ENCODE measurements at places on chromosomes 3 and 15.

- no peak for DNase-seq
These were observed 943.6 kb downstream of the DIPK2A start for GRCh38 chr3:144915202-144915601.

GRCh38 chr15:37125143-37125542 is 24.8 kb upstream of the MEIS2 start:
- no peak for DNase-seq

- DNase-seq: peak; percentile 84
These were observed 12.4 kb upstream of the RAB11A start for GRCh38 chr15:65856821-65857455.

- DNase-seq: no peak
These were observed 1.9 kb upstream of the ACTL6A start for GRCh38 chr3:179560791-179561190.

- DNase-seq: no peak
These were observed 1.4 kb downstream of the CHL1 start for GRCh38 chr3:197828-198491.

GRCh38 chr15:51876169-51876568 is 46.7 kb downstream of the TMOD3 start:
- no peak for DNase-seq

GRCh38 chr15:60392601-60392985 is 5.2 kb downstream of the ANXA2 start:
- DNase-seq: peak; percentile 58

- DNase-seq: no peak
These were observed 54.7 kb downstream of the ST8SIA2 start for GRCh38 chr15:92448370-92448769.

DNA sequence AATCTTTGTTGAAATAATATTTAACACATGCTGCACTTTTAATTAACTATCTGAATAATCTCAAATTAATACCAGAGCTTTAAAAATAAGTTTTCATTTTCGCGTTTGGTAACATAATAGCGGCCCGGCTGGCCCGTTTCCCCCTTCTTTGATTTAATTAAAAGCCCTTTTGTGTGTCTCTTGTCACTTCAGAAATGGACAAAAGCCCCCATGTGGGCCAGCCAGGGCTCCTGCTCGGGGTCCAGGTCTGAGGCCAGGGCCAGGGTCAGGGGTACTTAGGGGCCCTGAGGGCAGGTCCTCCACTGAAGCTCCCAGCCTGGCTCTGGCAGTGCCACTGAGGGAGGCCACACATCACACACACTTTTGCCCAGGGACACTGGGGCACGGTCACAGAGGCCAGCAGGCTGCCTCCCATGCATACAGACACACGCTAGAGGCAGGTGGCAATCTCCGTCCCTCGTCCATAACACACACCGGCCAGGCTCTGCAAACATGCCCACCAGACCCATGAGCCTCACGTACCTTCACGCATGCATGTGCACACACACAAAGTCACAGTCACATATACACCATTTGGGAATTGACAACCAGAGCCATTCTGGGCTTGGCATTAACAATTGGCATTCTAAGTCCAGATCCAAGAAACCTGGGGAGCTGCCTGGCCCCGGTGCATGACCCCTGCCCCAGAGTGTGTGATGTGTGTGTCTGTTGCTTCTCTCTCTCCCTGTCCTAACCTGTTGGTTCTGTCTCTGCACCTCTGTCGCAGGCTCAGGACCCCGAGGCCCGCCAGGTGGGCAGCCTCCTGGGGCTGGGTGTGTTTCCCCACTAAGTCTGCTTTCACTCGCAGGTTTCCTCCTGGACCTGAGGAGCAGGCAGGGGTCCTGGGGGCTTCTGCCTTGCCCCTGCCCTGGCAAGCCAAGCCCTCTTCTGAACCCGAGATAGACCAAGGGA is 38.5 kb downstream of the DNAJB8 start:
- no peak for DNase-seq

GRCh38 chr15:77034695-77035489 is 36.0 kb downstream of the TSPAN3 start:
- DNase-seq: peak; percentile 26

- no peak for DNase-seq
These were observed 972.8 kb downstream of the PLOD2 start for GRCh38 chr3:145188079-145188770.

DNA sequence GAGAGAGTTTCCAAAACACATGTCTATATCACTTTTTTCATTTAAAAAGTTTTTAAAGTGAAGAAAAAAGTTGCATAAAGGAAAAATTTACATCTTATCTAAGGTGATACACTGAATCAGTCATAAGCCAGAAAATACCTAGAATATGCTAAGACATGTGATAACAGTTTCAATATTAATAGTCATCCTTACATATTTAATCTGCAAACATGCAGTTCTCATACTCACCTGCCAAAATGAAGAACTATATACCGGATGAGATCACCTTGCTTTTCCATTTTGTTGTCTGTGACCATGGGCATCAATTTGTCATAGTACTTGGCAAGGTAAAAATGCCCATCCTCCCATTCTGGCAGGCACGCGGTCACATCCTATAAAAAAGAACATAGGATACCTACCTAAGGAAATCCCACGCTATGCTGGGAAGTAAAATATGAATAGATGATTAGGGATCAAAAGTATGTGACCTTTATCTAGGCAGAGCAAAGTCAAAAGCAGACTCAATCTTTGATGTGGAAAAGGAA is 37.1 kb upstream of the XRN1 start:
- no peak for DNase-seq

GRCh38 chr15:90790057-90790456 is 72.9 kb downstream of the BLM start:
- DNase-seq: no peak

DNA sequence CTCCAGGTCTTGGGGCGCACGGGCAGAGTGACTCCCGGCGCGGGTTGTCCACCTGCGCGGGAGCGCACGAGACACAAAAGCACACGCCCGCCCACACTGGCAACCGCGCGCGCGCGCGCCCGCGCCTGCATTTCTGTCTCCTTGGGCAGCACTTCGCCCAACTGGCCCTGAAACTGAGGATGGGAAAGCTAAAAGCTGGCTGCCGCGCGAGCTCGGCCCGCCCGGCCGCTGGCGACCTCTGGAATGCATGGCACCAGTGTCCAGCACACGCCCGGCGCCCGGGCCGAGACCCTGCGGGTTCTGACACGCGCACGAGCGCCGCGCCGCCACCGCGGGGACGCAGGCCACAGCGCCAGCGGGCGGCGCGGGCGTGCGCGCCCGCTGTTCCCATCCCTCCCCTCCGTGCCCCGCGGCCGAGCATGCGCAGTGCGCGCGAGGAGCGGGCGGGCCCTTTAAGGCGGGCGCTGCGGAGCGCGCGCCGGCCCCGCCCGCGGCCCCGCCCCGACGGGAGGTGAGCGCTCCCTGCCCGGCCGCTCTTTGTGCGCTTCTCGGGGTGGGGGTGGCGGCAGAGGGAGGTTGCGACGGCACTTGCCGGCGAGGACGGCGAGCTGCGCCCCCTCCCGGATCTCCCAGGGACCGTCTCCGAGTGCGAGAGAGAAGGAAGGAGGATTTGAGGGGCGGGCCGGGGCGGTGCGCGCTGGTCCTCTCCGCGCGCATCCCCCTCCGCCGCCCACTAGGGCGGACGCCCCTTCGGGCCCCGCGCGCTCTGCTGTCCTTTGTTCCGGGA is 1.0 kb upstream of the MEX3B start:
- peak; percentile 89 for DNase-seq

GRCh38 chr3:44419923-44420650 is 57.4 kb downstream of the ZNF445 start:
- DNase-seq: no peak

- DNase-seq: no peak
These were observed 19.5 kb upstream of the EID1 start for GRCh38 chr15:48858401-48858800.

GRCh38 chr15:90877315-90877714 is 7.0 kb upstream of the FES start:
- no peak for DNase-seq

DNA sequence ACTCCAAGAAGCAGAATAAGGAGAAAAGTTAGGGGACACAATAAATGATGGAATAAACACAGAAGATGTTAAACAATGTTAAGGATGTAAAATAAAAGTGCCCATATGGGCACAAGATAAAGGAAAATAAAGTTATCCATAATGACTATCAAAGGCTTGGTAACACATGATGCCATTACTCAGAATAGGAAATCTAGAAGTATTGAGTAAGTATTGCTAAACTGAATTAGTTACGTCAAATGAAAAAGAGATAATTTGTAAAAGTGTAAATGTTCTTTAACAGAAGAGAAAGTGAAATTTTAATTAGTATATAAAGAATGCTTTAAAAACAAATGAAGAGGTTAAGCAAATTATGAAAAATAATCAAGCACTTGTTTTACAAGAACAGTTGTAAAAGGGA is 6.7 kb downstream of the COPS2 start:
- DNase-seq: no peak

GRCh38 chr3:151395806-151396205 is 11.3 kb upstream of the P2RY12 start:
- no peak for DNase-seq

DNA sequence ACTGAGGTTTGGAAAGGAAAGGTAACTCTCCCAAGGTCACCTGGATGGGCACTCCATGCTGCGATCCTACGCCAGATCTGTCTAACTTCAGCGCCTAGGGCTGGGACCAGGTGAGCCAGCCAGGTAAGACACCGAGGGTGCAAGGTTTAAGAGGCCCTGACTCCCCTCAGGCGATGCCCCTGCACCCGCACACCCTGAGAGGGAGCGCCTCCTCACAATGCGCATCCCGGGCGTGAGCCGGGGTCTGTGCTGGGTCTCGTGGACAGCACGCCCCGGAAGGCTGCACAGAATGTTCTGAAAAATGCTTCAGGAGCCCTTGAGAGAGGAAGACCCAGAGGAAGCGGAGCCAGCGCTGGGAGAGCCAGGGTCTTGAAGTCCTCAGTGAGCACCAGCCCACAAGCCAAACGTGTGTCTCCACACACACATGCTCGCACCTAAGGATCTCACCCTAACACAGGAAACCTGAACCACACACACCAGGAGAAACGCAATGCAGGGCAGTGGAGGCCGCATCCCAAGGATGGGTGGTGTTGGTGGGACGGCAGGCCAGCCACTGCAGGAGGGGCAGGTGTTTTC is 142.0 kb downstream of the ADAMTS17 start:
- DNase-seq: no peak

- DNase-seq: no peak
These were observed 21.2 kb downstream of the ADAMTS7 start for GRCh38 chr15:78790027-78790426.

DNA sequence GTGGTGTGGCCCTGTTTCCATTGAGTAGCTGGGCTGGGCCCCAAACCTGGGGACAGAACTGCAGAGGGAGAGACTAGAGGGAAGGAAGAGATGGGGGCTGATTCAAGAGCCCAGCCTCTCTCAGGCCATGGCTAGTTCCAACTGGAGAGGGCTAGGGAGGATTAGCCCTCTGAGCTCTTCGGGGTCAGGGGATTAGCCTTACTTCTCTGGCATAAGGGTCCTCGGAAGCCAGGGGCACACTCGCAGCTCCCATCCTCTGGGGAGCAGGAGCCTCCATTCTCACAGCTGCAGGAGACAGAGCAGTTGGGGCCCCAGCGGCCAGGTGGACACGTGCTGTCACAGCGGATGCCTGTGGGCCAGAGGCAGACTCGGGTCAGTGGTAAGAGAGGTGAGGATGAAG is 53.3 kb downstream of the RAB11A start:
- DNase-seq: no peak

DNA sequence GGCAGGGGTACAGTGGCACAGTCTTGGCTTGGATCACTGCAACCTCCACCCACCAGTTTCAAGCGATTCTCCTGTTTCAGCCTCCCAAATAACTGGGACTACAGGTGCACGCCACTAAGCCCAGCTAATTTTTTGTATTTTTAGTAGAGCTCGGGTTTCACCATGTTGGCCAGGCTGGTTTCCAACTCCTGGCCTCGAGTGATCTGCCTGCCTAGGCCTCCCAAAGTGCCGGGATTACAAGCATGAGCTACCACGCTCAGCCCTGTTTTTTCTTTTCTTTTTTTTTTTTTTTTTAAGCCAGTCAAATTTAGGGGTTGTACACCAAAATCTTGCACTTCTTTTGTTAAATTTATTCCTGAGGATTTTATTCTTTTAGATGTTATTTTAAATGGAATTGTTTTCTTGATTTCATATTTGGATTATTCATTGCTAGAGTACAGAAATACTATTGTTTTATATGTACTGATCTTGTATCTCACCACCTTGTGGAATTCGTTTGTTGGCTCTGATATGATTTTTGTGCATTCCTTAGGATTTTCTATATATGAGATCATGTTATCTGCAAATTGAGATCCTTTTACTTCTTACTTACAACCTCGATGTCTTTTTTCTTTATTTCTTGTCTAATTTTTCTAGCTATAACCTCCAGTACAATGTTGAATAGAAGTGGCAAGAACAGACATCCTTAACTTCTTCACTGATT is 65.6 kb downstream of the ZNF609 start:
- no peak for DNase-seq

DNA sequence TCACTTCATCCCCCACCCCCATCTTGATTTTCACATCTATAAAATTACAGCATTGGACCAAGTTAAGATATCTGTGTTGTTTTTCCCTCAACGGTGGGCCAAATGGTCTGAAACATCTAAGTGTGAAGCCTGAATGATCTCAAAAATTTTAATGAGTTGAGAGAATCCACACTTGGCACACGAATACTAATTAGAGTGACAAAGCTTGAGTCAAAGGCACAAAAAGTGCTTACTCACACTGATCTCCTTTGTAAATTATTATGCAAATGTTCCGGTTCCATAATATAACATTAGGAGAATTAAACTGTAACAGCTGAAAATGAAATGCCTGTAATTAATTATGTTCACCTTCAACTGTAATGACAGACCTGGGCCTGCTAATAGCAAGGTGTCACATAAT is 33.6 kb downstream of the GPR176 start:
- no peak for DNase-seq

- DNase-seq: no peak
These were observed 365 bp upstream of the PDCD6IP start for GRCh38 chr3:33798113-33798417.

DNA sequence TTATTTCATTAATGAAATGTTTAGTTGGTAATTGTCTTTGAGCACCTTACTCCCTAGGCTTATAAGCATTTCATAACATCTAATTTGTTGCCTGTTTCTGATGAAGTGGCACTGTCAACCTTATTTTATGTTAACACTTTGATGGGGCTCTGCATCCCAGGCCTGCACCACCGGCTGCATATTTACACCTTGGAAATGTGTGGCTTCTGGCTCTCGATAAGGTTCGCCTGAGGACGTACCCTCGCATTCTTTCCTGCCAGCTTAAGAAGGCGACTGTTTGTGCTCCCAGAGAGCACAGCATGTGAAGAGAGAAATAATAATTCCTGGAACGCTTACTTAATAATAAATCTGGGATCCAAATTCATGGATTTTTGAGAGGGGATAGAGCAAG is 763.3 kb upstream of the CFAP20DC start:
- DNase-seq: no peak

GRCh38 chr3:98945101-98945524 is 43.6 kb upstream of the DCBLD2 start:
- DNase-seq: no peak

GRCh38 chr15:70280781-70281180 is 183.1 kb upstream of the TLE3 start:
- no peak for DNase-seq
